NCI-H446 treated with DMSO at 0.1 percent for 48 hours (cell line): ENCODE measurements at places on chromosomes 13 and 19.
A peak's percentile ranks its signal among the peaks of the same experiment; 100 is the strongest.

- no peak for DNase-seq
Measured at GRCh38 chr19:34416021-34416545, 11.9 kb downstream of the PDCD2L start.

DNA sequence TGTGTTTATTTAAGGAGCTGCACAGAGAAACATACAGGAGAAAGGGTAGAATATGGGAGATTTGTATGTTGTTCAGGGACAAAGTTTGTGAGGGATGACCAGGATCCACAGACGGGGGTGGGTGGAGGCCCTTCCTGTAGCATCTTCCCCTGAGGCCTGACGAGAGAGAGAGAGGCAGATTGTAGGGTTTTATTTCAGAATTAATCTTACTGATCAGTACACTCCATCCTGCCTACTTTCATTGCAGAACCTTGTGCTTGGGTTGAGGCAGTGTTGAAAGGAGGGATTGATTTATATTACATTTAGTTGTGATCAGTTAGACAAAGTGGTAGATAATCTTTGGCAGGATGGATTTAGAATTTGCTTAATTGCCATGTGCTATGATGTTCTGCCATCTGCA, 39.6 kb downstream of the MTUS2 start:
- no peak for DNase-seq

DNA sequence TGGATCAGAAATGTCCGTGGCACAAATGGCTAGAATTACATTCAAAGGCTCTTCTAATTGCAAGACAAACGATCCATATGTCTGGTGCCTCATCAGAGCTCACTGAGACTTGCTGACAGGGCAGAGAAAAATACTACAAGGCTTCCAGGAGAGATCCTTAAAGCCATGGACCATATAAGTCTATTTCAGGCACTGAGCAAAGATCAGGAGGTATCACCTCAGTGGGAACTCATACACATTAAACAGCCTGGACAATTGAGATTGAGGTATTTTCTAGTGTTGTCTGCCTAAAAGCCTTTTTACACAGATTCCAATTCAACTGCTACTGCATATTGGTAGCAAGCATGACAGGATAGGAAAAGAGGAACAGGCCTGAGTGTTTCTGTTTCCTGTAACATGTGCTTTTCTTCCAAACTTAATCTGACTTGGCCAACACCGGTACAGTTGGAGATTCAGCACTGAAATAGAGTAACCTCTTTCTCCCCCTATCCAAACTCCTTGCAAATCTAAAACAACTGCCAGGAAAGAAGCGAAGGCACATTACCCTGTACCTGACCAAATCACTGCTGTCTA, 65.9 kb downstream of the SERP2 start:
- no peak for DNase-seq

GRCh38 chr19:7699417-7700401, 2.2 kb downstream of the FCER2 start:
- DNase-seq, result no peak

DNA sequence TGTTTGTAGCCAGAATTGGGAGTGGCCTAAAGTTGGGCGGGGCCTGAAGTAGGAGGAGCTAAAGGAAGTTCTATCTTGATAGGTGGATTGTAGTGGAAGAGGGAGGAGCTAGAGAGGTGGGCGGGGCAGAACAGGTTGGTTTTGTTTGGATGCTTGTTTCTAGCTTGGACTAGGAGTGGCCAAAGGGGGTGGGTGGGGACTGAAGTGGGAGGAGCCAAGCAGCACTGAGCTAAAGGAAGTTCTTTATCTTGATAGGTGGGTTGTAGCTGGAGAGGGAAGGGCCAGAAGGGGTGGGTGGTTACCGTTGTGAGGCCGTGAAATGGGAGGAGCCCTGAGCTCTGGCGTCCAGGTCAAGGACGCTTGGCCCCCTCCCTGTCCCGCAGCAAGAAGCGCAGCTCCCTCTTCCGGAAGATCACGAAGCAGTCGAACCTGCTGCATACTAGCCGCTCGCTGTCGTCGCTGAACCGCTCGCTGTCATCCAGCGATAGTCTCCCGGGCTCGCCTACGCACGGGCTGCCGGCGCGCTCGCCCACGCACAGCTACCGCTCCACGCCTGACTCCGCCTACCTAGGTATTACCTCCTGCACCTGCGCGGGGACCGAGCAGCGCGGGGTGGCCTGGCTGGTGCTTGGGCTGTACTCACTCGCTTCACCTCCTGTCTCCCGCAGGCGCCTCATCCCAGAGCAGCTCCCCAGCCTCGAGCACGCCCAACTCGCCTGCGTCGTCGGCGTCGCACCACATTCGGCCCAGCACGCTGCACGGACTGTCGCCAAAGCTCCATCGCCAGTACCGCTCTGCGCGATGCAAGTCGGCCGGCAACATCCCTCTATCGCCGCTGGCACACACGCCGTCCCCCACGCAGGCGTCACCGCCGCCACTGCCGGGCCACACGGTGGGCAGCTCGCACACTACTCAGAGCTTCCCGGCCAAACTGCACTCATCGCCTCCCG, 8.0 kb downstream of the DNASE2 start:
- no peak for DNase-seq

DNA sequence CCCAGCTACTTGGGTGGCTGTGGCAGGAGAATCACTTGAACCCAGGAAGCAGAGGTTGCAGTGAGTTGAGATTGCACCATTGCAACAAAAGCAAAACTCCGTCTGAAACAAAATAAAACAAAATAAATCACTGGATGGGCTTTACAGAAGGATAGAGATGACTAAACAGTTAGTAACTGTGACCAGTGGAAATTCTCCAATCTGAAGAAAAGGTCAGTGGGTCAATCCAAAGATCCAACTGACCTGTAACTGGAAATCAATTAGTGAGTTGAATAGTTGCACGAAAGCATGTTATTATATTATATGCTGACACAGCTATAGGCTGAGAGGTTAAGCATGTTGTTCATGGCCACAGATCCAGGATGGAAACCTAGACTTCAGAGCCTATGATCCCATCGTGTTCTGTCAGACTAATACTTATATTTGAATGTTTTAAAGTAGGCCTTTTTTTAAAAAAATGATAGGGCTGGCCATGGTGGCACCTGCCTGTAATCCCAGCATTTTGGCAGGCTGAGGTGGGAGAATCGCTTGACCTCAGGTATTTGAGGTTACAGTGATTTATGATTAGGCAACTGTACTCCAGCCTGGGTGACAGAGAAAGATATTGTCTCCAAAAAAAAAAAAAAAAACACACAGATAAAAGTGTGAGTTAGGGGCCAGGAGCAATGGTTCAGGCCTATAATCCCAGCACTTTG, 1.4 kb downstream of the ECH1 start:
- DNase-seq, result no peak

- DNase-seq, result no peak
Measured at GRCh38 chr13:30880856-30881155, 25.3 kb upstream of the MEDAG start.

DNA sequence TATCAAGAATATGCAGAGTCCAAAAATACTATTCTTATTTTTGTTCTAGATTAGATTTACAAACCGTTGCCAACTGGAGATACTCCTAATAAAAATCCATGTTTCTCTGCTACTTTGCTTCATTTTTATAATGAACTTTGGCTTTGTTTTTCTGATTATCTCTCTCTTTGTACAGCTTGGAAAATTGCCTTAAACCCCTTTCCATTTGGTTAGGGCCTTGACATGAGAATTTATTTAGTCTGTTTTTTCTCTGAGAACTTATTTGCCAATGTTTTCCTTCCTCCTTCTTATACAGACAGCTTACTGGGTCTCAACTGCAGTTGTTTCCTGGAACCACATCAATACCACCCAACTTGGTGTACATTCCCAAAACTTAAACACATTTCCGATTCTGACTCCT, 555.4 kb downstream of the SLITRK6 start:
- DNase-seq, result no peak

DNA sequence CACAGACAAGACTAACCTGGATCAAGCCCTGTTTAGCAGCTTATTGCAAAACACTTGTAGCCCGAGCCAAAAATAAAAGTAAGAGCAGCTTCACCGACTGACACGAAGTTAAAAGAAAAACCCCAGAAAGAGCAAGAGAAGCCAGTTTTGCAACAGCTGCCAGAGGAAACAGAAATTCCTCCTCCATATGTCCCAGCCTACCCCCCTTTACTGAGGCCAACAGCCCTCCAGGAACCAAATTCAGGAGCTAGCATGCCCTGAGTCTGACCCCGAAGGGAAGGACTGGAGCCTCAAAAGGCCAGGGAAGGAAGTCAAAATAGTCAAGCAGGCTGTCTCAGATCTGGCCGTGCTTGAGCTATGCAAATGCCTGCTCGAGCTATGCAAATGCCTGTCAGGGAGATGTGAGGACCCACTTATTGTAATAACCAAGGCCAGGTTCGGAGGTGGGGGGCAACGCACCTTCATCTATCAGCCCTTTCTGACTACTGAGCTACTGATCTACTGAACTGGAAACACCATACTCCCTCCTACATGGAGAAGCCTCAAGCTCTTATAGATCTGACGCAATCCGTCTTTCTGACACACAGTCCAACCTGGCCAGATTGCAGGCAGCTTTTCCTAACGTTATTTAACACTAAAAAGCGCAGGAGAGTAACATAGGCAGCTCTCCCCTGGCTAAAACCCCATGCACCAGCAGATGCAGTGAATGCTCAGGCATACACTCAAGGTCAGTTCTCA, 6.7 kb downstream of the SIGLEC11 start:
- DNase-seq, result no peak

GRCh38 chr19:7926727-7927604, 1.0 kb upstream of the CTXN1 start:
- DNase-seq, result no peak

DNA sequence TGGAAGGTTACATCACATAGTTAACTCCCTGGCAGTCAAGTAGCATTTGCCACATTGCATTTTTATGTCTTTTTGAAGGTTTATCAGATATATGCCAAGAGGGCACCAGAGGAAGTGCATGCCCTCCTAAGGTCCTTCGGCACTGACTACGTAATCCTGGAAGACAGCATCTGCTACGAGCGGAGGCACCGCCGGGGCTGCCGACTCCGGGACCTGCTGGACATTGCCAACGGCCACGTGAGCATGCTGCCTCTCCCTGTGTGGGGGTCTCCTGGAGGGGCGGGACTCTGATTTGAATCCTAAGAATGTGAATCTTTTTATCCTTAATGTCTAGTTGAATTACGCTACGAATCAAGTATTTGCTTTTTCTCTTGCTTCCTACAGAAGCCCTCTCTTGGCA, 74.8 kb downstream of the DPY19L3 start:
- DNase-seq, result no peak

DNA sequence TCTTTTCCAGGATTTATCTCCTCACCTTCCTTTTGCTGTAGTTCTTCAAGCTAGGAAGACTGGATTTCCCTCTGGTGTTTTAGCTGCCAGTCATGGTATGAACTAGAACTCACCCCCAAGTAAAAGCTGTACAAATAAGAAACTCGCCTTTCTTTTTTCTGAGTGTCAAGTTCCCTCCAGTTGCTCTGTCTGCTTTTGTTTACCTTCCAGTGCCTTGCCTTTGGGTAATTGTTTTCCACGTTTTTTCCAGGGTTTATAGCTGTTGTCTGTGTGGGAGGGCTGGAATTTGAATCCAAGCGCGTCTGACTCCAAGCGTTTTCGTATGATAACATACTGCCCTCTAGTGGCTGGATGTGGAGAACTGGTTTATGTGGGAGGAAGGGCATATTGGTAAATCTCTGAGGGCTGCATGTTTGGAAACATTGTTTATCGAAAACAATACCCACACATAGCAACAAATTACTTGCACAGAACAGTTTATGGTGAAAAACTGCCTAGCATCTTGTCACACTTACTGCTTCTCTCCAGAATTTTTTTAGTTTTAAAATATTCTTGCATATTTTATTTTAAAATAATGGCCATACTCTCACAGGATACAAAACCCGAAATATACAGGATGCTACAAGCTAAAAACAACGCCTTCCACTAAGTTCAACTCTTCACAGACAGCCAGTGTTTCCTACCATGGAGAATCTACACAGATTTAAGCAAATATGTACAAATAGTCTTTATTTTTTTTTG, 19.2 kb downstream of the RCN3 start:
- DNase-seq, result peak; percentile 54

DNA sequence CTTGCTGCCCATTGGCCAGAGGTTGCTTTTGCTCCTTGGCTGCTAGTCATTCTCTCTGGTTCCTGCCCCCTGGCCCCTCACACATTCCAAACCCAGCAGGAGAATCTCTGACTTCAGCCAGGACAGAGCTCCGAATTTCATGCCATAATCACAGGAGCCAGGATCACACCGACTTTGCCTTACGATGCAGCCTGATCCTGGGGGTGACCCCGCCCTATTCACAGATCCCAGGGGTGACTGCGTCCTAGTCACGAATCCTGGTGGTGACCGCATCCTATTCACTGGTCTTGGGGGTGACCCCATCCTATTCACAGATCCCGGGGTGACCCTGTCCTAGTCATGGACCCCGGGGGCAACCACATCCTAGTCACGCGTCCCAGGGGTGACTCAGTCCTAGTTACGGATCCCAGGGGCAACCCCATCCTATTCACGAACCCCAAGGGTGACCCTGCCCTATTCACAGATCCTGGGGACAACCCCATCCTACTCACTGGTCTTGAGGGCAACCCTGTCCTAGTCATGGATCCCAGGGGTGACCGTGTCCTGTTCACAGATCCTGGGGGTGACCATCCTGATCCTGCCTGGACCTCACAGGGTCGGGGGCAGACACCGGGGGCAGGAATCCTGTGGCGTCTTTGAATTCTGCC, 7.4 kb upstream of the TEX29 start:
- no peak for DNase-seq

DNA sequence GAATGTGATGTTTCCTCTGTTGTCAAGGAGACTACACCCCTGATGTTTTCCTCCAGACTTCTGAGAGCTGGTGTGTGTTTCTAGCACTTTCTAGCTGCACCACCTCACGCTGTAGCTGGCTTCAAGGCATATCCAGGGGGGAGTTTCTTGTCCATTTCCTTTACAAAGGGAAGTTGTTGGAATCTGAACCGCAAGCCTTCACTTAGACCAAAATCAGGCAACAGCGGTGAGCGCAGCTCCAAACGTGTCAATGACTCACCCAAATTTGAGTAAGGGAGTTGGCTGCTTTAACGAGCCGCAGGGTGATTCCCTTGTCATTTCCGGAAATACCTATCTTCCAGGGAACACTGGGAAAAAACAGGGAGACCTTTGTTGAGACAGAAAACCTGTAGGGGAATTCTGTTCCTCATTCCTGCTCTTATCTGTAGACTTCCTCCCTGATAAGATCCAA, 2.5 kb downstream of the LDLR start:
- DNase-seq, result no peak

DNA sequence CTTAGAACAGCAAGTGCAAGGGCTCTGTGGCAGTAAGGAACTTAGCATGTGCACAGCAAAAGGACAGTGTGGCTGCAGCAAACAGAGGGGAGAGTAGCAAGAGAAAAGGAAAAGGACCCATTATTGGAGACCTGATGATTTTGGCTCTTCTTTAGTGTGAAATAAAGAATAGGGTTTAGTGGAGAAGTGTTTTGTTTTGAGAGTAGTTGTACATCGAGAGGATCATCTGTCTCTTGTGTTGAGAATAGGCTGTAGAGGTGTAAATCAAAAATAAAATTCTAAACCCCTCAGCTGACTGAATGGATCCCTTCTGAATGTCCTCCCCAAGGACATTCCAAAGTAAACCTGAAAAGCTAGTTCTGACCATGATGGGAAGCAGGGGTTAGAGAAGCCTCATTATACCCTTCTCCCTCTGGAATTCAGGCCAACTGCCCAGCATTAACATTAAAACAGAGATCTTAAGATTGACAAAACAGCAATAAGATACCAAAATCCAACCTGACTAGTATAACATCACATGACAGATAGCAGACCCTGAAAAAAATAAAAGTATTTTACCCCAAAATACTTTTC, 73.6 kb upstream of the OBI1 start:
- no peak for DNase-seq

- DNase-seq, result no peak
Measured at GRCh38 chr13:50584856-50585580, 258.5 kb downstream of the DLEU7 start.

GRCh38 chr19:5691822-5692722, 2.0 kb downstream of the RPL36 start:
- no peak for DNase-seq
